ENCODE measurements at places on chromosomes 6 and 20.

DNA sequence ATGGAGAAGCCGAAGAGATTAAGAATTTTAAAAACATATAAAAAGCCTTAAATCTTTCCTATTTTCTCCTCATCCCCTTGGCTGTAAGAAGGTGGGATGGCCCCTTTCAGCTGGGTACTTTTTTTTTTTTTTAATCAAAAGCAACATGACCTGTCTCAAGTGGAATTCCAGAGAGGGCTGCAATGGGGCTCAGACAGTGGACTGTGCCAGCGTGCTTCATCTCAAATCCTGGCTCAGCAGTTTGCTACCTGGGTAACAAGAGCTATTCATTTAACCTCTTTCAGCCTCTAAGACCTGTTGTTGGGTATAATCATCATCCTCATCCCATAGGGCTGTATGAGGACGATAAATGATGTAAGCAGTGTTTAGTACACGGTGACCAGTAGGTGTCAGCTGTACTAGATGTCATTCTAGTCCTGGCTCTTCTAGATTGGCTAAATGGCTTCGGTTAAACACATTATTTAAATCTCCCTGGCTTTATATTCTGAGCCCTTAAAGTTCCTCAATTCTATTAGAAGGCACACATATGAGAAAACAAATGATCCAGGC is 6.9 kb upstream of the PPP1R3G start:
- DNase-seq: no peak

- DNase-seq: no peak
Measured at GRCh38 chr6:132611616-132612015, 12.5 kb downstream of the TAAR2 start.

GRCh38 chr6:134640229-134640628 is 309.7 kb downstream of the ALDH8A1 start:
- DNase-seq: no peak

GRCh38 chr6:23851522-23851921 is 274.5 kb upstream of the NRSN1 start:
- DNase-seq: no peak

DNA sequence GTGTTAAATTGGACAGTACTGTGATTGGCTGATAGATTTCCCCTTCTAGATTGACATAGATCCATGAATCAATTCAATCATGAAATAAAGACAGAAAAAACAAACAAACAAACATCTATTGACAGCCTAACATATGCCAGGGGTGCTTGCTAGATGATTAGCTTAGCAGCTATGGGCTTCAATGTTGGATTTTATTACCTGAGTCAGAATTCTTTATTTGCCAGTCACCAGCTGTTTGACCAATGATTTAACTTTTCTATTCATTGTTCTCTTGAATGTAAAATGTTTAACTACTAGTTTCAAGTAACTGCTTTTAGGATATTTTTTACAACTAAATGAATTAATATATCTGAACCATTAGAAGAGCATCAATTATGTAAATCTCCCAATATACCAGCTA is 901.3 kb upstream of the CITED2 start:
- DNase-seq: no peak

- no peak for DNase-seq
Measured at GRCh38 chr6:13922750-13923149, 2.0 kb upstream of the RNF182 start.

GRCh38 chr6:168981187-168981586 is 272.5 kb downstream of the THBS2 start:
- DNase-seq: no peak

DNA sequence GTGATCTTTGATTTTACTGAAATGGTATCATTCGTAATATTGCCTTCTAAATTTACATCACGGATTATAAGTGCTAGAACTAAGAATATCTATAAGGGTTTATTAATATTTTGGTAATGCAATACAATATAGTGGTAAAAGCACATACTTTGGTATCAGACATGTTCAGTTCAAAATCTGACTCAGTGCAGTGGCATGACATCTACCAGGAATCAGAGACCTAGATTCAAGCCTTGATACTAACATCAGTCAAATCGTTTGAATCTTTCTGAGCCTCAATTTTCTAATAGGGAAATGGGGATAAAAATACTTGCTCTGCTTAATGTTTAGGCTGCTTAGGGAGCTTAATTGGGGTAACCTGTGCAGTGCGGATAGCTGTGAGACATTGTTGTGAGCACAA is 488.0 kb downstream of the BCKDHB start:
- DNase-seq: no peak

- DNase-seq: no peak
Measured at GRCh38 chr20:12531626-12532025, 477.1 kb upstream of the SPTLC3 start.

GRCh38 chr6:116060572-116061283 is at the start of gene FRK:
Gene FRK, minus strand, starts transcription at chr6:116060891. Its CDS starts 580 bp downstream, at chr6:116060311.
- peak; percentile 28 for DNase-seq

- DNase-seq: no peak
Measured at GRCh38 chr6:22964334-22964733, 395.0 kb downstream of the HDGFL1 start.

GRCh38 chr20:46731770-46732169 is 22.3 kb downstream of the SLC2A10 start:
- DNase-seq: no peak

DNA sequence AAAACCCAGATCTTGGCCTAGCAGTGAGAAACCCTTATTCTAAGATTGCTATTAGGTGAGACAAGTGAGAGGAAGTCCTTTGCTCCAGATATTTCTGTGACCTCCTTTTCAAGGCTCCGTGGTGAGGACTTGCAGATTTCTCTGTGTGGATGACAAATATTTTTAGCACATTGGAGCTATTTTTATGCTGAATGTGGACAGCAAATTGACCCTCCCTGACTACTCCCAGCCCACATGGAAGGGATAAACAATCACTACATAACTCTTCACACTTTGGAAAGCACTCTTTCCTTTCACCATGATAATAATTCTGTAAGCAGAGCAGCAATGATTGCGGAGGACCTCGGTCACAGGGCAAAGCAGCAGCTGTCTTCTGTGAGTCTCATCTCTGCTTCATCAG is 88.0 kb upstream of the ADGRF1 start:
- DNase-seq: no peak

- no peak for DNase-seq
Measured at GRCh38 chr6:143346004-143346403, 104.5 kb downstream of the ADAT2 start.

DNA sequence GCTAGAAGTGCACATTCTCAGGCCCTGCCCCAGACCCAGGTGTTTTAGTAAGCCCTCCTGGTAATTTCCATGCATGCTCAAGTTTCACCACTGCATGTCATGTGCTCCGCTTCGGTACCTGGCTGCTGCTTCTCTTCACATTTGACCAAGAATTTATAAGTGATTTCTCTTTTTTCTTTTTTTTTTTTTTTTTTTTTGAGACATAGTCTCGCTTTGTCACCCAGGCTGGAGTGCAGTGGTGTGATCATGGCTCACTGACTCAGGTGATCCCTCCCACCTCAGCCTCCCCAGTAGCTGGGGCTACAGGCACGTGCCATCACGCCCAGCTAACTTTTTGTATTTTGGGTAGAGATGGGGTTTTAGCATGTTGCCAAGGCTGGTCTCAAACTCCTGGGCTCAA is 16.0 kb downstream of the TM9SF4 start:
- no peak for DNase-seq

GRCh38 chr20:50434653-50435396 is 75.4 kb upstream of the PTPN1 start:
- DNase-seq: no peak

GRCh38 chr20:40806929-40807820 is 118.1 kb upstream of the MAFB start:
- no peak for DNase-seq

GRCh38 chr6:119207971-119208725 is 129.7 kb upstream of the FAM184A start:
- no peak for DNase-seq

GRCh38 chr20:34709831-34710567 is 5.9 kb downstream of the TP53INP2 start:
- DNase-seq: peak; percentile 58

DNA sequence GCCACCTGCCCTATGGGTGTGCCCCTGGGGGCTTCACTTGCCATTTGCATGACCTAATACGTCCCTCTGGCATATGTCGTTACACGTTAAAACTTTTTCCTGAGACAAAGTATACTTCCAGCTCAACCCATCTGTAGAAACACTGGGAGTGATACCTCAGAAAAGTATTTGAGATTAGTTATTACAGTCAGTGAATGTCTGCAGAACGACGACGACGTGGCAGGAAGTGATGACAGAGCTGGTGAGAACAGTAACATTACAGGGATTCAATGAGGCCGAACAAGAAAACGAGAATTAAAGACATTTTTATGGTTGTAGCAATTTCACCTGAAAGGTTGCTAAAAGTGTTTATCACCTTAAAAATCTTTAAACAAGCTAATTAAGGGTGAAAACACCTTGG is 40.2 kb downstream of the SASH1 start:
- DNase-seq: no peak

DNA sequence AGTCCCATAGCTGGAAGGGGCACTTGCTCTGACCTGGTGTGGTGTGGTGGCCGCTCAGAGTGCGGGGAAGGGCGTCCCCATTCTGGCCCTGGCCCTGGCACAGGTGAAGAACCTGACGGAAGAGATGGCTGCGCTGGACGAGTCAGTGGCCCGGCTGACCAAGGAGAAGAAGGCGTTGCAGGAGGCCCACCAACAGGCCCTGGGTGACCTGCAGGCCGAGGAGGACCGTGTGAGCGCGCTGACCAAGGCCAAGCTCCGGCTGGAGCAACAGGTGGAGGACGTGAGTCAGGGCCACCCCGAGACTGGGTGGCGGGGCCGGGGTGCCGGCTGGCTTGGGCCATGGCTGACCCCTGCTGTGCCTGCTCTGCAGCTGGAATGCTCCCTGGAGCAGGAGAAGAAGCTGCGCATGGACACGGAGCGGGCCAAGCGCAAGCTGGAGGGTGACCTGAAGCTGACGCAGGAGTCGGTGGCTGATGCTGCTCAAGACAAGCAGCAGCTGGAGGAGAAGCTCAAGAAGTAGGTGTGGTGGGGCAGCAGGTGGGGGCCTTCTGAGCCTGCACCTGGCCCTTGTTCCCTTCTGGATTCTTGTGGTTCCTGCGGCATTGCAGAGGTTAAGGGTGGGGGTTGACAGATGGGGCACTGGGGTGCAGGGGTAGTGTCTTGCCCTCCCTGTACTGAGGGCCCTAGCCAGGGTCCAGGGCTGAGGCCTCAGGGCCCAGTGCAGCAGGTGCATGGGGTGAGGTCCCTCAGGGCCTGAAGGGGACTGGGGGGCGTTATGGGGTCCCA is 40.8 kb downstream of the MYH7B start:
- DNase-seq: no peak

- DNase-seq: no peak
Measured at GRCh38 chr6:95578106-95578410, 723 bp downstream of the MANEA start.

GRCh38 chr6:33654831-33655554 is 33.9 kb downstream of the ITPR3 start:
- no peak for DNase-seq

Data from progenitor cell of endocrine pancreas (in vitro differentiated cells).